ENCODE measurements at places on chromosomes 16 and 17.
A peak's percentile ranks its signal among the peaks of the same experiment; 100 is the strongest.

- no peak for DNase-seq
Observed at GRCh38 chr17:68432086-68432864, 25.0 kb downstream of the WIPI1 start.

DNA sequence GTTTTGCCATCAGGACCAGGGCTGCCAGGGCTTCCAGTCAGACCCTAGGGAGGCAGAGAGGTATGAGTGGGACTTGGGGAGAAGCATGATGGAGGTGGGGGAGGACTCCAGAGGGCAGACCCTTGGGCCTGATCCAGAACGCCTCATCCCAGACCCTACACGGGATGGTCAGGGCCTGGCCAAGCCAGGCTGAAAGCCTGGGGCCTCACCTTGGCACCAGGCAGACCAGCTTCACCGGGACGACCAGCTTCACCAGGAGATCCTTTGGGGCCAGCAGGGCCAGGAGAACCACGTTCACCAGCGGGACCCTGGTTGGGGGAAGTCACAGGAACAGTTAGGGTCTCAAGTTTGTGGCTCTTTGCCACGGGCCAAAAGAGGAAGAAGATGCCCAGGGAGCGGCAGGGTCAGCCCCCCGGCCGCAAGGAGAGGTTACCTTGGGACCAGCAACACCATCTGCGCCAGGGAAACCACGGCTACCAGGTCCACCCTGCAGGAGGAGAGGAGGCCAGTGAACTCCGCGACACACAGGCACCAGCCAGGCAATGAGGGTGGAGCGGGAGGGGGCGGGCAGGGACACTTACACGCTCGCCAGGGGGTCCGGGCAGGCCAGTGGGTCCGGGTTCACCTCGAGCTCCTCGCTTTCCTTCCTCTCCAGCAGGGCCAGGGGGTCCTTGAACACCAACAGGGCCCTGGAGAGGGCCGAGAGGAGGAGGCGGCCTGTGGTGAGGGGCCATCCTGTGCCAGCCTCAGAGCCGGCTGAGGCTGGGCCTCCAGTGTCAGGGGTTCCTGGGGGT is 7.1 kb downstream of the COL1A1 start:
- no peak for DNase-seq

- DNase-seq: peak; percentile 90
Observed at GRCh38 chr16:28925386-28926228, 569 bp upstream of the RABEP2 start.

- no peak for DNase-seq
Observed at GRCh38 chr17:1951920-1952319, 73.2 kb downstream of the RTN4RL1 start.

DNA sequence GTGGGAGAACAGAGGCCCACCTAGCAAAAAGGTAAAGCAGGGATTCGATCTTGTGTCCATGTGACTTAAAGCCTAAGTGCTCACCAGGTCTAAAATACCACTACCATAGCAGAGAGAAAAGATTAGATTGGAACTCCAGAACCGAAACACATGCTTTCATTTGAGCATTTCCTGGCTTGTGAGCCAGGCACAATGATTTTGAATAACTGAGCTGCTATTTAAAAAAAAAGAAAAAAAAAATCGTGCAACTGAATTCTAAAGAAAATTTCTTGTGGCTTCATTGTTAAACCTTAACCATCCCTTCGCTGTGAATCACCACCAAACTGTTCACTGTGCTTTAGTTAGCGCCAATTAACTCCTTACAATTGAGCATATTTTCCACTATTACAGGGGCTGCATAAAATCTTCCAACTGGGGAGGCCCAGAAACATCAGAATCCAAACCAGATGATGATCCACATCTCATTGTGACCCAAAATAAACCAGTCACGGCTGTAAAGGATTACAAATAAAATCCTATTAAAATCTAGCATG is 366.4 kb upstream of the ERCC4 start:
- no peak for DNase-seq

- DNase-seq: peak; percentile 17
Observed at GRCh38 chr16:69131167-69131838, 1.1 kb downstream of the CHTF8 start.

- DNase-seq: no peak
Observed at GRCh38 chr16:88886845-88887521, 20.5 kb upstream of the PABPN1L start.

GRCh38 chr17:30393911-30394867 is 15.5 kb downstream of the CPD start:
- DNase-seq: no peak

GRCh38 chr17:18037486-18037885 is 1.5 kb downstream of the ATPAF2 start:
- no peak for DNase-seq

DNA sequence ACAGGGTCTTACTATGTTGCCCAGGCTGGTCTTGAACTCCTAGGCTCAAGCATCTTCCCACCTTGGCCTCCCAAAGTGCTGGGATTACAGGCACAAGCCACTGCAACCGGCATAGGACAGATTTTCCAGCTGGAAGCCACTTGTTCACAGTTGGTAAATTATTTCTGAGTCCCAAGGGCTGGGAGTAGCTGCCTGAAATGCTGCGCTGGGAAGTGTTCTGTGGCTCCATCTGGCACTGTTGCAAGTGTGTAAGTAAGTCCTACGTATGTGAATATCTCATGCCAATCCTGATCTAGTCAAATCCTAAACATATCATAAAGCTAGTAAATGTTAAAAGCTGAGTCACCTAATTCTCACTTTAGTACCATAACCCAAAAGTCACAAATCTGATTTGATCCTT is 48.1 kb downstream of the YWHAE start:
- no peak for DNase-seq

DNA sequence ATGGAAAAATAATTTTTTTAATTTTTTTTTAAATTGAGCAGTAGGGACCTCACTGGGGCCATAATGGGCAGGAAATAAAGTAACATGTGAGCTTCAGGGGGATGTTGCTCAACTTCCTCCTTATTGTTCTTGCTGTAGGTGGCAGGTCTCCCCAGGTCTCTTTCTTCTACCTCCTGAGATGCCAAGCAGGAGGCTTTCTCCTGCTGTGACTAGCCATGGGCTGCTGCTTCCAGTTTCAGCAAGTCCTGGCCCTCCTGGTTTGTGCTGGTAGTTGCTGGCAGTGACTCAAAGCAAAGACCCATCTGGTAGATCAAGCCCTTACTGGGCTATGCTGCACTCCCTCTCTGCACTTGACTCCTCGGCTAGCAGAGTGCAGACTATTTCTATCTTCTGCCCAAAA is 2.3 kb downstream of the DPEP2NB start:
- DNase-seq: peak; percentile 25

DNA sequence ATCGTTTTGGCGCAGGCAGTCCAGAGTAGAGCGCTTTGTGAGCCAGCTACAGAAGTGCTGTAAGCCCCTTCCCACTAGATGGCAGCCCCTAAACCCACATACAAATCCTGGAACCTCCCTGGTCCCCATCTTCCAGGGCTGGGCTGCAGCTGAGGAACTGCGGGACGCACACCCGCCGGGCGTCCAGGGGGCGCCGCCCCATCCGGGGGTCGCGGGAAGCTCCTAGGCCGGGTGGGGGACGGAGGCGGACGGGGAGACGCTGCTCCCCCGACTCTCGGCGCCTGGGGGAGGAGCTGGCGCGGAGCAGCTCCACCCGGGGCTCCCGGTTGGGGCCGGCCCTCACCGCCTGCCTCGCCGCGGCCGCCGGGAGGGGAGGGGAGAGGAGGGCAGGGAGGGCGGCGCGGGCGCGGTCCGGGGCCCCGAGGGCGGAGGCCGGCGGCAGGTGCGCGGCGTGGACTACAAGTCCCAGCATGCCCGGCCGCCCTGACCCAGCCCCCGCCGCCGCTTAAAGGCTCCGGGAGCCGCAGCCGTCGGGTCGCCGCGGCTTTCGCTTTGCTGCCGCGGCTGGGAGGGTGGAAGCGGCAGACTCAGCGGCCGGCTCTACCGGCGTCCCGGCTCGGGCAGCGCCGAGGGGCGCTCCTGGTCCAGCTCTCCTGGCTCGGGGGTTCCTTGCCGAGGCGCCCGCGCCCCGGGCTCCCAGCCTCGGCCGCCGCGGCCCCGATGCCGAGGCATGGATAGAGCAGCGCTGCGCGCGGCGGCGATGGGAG is at the start of gene KSR1:
TSS of gene KSR1 (plus strand) at position 535 of the 767 bp plus-strand sequence. CDS start at position 731, 196 bp downstream.
- DNase-seq: peak; percentile 88

DNA sequence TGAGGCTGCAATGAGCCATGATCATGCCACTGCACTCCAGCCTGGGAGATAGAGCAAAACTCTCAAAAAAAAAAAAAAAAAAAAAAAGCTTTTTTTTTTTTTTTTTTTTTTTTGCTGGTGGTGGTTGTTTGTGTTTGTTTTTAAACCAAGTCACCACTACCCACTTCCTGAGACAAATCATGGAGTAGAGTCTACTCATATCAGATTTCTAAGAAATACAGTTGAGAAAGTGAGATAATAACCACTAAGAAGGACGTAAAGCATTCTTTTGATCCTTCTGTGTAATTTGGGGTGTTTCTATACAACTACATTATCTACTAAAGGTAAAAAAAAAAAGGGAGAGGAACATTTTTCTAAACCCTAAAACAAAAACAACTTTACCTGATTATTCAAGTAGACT is 38.0 kb downstream of the AXIN2 start:
- DNase-seq: no peak

GRCh38 chr17:34377078-34377823 is 14.2 kb upstream of the CCL1 start:
- no peak for DNase-seq

- DNase-seq: no peak
Observed at GRCh38 chr16:80723981-80724380, 80.4 kb downstream of the CDYL2 start.
